C1 segment of cervical spinal cord (tissue), 14 donors: ENCODE measurements at places on chromosomes 16 and 17.

GRCh38 chr17:7307686-7308624 lies 527 bp downstream of the EIF5A start:
- DNase-seq, result no peak

- DNase-seq, result no peak
Observed at GRCh38 chr16:58551496-58551895, 36.2 kb downstream of the SETD6 start.

DNA sequence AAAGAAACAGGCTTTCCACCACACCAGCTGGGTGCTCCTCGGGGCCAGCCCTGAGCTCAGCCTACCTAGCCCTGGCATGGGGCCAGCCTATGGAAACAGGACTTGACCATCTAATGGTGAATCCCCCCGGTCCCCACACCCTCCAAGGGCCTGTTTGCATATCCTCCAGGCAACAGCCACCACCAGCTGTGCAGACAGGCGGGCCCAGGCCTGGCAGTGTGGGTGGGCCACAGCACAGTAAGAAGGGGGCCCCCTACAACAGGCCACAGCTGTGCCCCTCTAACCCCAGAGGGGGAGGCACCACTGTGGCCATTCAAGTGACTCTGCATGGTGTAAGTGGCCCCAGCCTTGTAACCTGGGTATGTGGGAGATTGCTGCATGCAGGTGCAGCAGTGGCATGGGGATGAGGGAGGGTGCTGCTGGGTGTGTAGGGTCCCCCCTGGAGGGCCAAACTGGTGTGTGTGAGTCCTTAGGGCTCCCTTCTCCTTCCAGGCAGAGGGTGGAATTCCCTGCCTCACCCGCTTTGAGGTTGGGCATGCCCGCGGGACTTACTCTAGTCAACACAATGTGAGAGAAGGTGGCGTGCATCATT lies 148.2 kb downstream of the C16orf78 start:
- no peak for DNase-seq

- DNase-seq, result no peak
Observed at GRCh38 chr16:69494991-69495392, 70.6 kb downstream of the CYB5B start.

DNA sequence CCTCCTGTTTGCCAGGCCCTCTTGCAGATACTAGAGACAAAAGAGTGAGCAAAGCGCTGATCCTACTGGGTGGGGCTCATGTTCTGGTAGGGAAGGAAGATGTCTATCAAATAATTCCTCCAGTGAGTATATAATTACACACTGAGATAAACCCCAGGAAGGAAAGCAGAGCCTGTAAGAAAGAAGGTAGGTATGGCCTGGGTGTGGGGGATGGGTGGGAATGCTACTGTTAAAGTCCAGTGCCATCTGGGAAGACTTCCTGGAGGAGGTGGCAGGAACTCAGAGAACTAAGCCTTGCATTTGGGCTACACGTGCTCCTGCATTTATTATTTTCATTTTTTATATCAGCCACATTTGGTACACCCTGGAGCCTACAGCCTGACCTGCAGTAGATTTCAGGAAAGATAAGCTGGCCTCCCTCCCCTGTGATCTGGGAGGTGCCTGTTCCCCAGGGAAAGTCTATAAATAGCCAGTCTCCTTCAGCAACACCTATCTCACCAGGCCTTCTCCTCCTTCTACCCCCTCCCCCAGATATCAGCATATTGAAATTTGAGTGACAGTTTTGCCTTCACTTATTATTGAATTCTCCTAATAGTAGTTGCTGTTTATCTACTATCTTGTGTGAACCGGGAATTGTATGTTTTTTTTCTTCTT lies 11.5 kb downstream of the ATP2C2 start:
- DNase-seq, result no peak

- DNase-seq, result no peak
Observed at GRCh38 chr17:63881935-63882601, at the start of gene GH2. Gene GH2, minus strand, starts transcription at chr17:63881944. Its CDS starts 143 bp downstream, at chr17:63881801.

- no peak for DNase-seq
Observed at GRCh38 chr16:11583166-11583565, 3.6 kb downstream of the LITAF start.

DNA sequence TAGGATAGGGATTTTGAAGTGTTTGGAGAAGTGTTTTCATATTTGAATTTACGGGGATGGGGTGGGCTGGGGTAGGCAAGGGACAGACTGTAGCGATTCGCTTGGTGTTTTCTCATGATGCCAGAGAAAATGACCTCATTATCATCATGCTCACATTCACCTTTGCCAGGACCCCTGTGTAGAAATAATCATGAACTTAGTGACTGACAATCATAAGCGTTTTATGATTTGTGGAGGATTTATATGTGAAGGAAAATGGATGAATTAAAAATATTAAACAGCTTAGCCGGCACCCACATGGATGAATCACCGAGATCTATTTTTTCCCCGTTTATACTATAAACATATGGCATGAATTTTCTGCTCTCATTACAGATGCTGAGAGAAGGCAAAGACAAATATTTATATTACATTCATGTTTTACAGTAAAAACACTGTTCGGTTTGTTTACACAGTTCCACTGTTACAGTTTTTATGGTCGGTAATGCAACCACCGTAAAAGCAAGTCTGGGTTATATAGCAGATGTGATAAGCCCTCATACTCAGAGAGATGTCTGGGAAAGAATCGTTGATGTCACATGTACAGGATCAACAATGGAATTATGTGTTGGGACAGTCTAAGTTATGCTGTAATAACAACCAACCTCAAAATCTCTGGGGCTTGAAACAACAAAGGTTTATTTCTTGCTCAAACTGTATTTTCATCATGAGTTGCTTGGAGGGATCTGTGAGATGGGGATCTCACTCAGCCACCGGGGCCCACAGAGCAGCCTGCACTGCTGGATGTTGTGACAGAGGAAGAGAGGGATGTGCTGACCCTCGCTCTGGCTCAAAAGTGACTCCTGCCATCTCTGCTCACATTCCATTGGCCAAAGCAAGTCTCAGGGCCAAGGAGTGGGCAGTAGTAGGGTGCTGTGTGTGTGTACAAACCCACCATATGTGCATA lies 85.1 kb downstream of the WWOX start:
- DNase-seq, result peak; percentile 89

DNA sequence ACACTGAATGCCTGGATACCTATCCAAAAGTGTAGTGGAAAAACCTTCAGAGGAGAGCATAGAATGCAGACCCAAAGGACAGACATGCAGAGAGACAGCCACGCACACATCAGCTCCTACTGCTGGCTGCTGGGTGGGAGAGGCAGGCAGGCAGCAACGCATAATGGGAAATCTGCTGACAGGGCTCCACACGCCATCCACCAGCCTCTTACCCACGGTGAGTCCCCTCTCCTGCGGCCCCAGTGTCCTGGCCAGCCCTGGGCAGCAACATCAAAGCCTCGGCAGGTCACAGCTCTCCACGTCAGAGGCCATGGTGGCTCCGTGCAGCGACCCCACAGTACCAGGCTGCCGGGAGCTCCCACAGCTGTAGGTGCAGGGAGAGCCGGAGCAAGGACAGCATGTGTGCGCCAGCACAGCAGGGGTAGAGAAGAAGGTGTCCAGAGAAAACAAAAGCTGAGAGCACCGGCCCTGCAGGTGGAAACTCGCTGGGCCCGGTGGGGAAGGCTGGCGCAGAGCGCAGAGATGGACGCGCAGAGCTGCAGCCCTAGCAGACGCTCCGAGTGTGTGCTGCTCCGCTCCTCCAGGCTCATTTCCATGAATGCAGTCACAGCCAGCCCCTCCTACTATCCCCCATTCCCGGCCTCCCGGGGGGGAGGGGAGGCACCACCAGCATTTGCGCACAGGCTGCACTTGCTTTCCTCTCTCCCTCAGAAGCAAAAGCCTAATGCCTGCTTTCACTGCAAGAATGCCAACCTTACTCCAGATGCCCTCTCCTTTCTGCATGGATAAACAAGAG lies 58.9 kb downstream of the CYTH1 start:
- DNase-seq, result peak; percentile 92
